ENCODE measurements at places on chromosomes 12 and 14. TPM values are rescaled to one million over a fixed set of nuclear protein-coding genes. Genes with fewer than 3 reads are reported as not detected.

Gene KIF26A
- 4.2 TPM for total RNA-seq

Gene ADIPOR2
- total RNA-seq: 55.2 TPM

Gene OR6C2
- total RNA-seq: not detected

Gene SUOX
- 7.7 TPM for total RNA-seq

Gene SERPINA1
- 0.72 TPM for total RNA-seq
